CD4-positive, alpha-beta T cell (primary cell): ENCODE measurements at places on chromosomes 5 and 9. TPM values are rescaled to one million over a fixed set of nuclear protein-coding genes. Genes with fewer than 3 reads are reported as not detected.
A peak's percentile ranks its signal among the peaks of the same experiment; 100 is the strongest.

The MACIR gene
- 1.3 TPM for total RNA-seq

The PITX1 gene
- total RNA-seq: not detected

The CAMK2A gene
- total RNA-seq: 0.05 TPM

The RMI1 gene
- total RNA-seq: 1.2 TPM

DNA sequence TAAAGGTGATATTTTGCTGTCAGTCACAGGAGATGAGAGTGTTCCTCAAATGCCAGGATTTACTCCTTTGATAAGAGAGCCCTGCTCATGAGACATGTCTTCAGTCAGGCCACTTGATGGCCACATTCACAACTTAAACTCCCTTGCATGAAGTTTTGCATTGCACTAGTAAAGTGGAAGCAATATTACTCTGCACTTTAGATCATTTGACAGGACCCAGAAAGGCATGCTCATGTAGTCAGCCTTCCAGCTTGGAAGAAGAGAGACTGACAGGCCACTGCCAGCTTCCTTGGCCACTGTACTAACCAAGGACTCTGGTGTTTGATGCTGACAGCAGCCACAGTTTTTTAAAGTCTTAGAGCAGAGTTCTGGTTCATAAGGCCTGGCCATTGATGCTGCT lies 42.6 kb downstream of the NPR3 start:
- no peaks in the 10 kb centered on the region for H3K27me3 ChIP-seq
- H3K4me1 ChIP-seq: no peaks in the 10 kb centered on the region
- no peak overlapping the region for H3K4me3 ChIP-seq
- no peak for DNase-seq

DNA sequence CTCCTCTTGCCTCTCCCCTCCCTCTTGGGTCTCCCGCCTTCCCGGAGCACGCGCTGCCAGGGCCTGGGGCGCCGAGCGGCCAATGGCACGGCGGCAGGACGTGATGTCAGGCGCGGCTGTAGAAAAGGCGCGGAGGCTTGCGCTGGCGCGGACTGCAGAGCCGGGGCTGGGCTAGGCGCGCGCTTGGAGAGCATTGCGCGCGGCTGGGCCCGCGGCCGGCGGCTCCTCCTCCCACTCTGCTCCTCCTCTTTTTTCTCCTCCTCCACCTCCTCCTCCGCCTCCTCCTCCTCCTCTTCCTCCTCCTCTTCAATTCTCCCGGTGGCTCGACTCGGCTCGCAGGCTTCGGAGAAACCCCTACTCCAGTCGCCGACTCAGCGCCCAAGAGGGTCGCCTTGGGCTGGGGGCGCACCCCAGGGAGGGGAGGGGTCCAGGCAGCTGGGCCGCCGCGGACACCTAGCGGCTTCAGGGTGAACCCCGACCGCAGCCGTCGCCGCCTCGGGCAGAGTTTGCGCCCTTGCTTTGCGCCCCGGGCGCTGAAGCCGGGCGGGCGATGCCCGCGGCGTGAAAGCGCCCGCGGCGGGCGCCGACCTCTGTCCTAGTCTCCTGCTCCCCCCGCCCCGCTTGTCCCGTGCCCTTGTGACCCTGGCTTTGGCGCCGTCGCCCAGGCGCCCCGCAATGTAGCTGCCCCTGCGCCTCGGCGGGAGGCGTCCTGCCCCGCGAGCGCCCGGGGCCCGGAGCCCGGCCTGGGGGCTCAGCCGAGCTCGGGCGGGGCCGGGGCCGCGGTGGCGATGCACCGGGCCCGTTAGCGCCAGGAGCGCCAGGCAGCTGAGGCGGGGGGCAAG lies at the start of gene LHX2:
Gene LHX2 (plus strand): TSS at position 309 of the 842 bp plus-strand sequence. CDS start 581 bp downstream, outside the sequence.
- no peak within 1 kb of the TSS for H3K27ac ChIP-seq
- H3K27me3 ChIP-seq: peaks cover 75% of the 10 kb centered on the region
- peaks cover 46% of the 10 kb centered on the region for H3K4me1 ChIP-seq
- H3K4me3 ChIP-seq: no peak within 1 kb of the TSS
- H3K36me3 ChIP-seq: no peaks in the 10 kb centered on the region

GRCh38 chr9:130699047-130699446 lies 5.5 kb downstream of the EXOSC2 start:
- no peak for DNase-seq
- H3K4me3 ChIP-seq: no peak overlapping the region
- peaks cover 20% of the 10 kb centered on the region for H3K4me1 ChIP-seq
- H3K27ac ChIP-seq: no peak overlapping the region
- H3K36me3 ChIP-seq: peaks cover 78% of the 10 kb centered on the region

GRCh38 chr5:145178641-145179523 lies 656.3 kb downstream of the PRELID2 start:
- no peak overlapping the region for H3K4me3 ChIP-seq
- no peak for DNase-seq
- no peaks in the 10 kb centered on the region for H3K36me3 ChIP-seq
- H3K4me1 ChIP-seq: no peaks in the 10 kb centered on the region

- no peaks in the 10 kb centered on the region for H3K36me3 ChIP-seq
- no peak overlapping the region for H3K4me3 ChIP-seq
- no peak for DNase-seq
Measured at GRCh38 chr5:53326424-53327153, 153.8 kb upstream of the FST start.

DNA sequence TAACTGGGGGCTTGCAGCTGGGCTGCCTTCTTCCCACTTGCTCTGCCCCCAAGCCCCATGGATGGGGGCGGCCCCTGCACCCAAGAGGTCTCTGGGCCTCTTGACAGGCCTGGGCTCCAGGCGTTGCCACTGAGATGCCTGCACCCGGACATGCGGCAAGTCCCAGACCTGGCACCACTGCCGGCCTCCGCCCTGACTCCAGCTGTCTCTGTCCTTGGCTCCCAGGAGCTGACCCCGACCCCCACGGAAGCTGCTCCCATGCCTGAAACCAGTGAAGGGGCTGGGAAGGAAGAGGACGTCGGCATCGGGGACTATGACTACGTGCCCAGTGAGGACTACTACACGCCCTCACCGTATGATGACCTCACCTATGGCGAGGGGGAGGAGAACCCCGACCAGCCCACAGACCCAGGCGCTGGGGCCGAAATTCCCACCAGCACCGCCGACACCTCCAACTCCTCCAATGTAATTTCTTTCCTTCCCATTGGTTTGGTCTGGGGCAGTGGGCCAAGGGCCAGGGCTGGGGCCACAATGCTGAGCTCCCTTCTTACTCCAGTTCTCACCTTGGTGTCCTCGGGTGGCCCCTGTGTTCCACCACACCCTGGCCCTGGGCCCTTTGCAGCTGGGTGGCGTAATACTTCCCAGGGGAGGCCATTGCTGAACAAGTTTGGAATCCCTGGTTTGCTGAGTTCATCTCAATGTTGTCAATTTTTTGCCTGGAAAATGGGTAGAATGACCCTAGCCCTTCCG lies 88.6 kb downstream of the COL5A1 start:
- H3K4me1 ChIP-seq: no peaks in the 10 kb centered on the region
- no peak for DNase-seq
- H3K27ac ChIP-seq: no peak overlapping the region
- peaks cover 2% of the 10 kb centered on the region for H3K27me3 ChIP-seq
- no peak overlapping the region for H3K4me3 ChIP-seq

DNA sequence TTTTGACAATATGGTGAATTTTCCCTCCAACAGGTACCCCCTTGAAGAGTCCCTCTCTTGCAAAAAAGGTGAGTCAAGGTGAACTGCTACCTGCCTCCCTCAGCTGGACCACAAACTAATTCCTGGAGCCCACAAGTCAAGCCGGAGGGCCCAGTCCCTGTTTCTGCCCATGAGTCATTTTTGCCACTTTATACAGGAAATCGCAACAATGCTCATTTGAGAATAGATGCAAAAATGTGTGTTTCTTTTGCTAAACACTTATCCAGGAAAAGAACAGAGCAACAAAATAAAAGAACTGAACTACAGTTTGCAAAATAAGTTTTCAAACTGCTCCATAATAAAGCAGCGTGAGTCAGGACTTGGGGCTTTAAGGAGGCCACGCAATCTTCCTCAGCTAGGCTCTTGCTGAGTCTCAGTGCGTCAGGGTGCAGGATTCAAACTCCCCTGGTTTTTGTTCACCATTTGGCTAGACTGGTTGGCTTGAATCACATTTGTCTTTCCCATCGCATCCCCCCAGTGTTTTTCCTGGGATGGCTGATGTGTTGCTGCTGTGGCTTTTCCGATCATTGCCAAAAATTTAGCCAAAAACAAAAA lies 102.7 kb downstream of the GOLPH3 start:
- no peak overlapping the region for H3K27ac ChIP-seq
- no peak for DNase-seq
- no peaks in the 10 kb centered on the region for H3K36me3 ChIP-seq
- H3K4me1 ChIP-seq: no peaks in the 10 kb centered on the region
- H3K27me3 ChIP-seq: no peaks in the 10 kb centered on the region

DNA sequence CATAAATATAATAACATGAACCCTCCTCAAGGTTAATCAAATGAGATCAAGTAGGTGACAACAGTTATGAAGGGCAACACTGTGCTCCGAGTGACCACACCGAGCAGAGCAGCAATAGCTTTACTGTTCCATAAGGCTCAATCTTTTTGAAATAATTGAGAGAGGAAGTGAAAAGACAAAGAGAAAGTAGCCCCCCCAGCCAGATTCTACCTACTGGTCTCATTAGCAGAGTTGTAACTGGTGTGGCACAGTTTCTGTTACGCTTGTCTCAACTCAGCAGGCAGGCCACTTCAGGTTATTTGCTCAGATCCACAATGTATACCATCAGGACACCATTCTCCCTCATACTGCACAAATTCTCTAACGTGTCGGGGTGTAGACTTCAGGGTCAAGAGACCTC lies 14.0 kb downstream of the PRUNE2 start:
- H3K4me3 ChIP-seq: no peak overlapping the region
- no peaks in the 10 kb centered on the region for H3K36me3 ChIP-seq
- no peaks in the 10 kb centered on the region for H3K4me1 ChIP-seq
- H3K27ac ChIP-seq: no peak overlapping the region

DNA sequence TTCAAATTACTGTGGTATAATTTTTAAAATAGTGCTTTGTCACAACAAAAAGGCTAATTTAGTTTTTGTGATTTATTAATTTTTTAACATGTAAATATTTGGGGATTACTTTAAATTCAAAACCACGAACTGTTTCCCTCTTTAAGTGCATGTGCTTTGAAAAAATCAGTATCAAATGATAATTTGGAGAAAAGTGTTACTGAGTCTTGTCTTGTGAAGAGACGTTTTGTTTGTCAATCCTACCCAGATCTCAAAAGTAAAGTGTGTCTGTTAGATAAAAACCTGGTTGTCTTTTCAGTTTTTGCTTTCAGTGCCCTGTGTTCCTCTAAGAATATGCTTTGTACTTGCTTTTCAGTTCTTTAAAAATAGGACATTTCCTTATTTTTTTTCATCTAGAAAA lies 7.7 kb downstream of the ZSWIM6 start:
- DNase-seq: no peak
- H3K27ac ChIP-seq: no peak overlapping the region
- peaks cover 6% of the 10 kb centered on the region for H3K4me1 ChIP-seq
- no peaks in the 10 kb centered on the region for H3K27me3 ChIP-seq
- no peak overlapping the region for H3K4me3 ChIP-seq
- H3K36me3 ChIP-seq: no peaks in the 10 kb centered on the region

GRCh38 chr5:68898951-68899471 lies 194.8 kb upstream of the SLC30A5 start:
- H3K27ac ChIP-seq: no peak overlapping the region
- H3K4me3 ChIP-seq: no peak overlapping the region
- no peaks in the 10 kb centered on the region for H3K27me3 ChIP-seq
- peaks cover 3% of the 10 kb centered on the region for H3K4me1 ChIP-seq
- DNase-seq: no peak

DNA sequence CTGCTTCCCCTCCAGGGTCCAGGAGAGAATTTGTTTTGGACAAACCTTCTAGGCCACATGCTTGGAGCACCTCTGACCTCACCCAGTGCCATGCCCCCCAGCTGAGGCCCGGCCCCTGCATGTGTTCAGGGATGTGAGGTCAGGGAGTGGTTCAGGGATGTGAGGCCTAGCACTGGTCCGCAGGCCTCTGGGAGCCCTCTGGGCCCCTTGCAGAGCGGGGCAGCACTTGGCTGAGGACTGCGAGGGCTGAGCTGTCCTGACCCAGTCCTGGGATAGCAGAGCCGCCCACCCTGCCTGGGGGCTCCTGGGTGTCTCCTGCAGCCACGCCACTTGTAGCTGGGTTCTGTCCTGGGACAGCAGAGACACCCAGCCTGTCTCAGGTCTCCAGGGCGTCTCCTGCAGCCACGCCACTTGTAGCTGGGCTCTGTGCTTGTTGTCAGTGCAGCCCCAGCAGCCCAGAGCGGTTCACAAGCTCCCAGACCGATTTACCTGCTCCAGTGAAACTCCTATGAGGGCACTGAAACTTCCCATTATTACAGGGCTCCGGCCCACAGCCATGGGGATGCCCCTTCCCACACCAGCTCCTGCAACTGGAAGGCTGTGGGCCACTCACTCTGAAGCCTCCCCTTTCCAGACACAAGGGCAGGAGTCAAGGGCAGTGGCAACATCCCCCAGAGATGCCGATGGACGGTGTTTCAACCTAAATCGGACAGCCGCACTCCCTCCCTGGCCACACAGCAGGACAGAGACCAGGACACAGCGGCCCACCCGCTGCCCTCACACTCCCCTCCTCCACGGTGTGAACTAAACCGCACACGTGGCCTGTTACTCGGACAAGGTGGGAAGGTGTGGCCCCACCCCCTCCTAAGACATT lies 5.4 kb upstream of the CEP72 start:
- peaks cover 15% of the 10 kb centered on the region for H3K4me1 ChIP-seq
- no peak for DNase-seq
- H3K4me3 ChIP-seq: no peak overlapping the region

DNA sequence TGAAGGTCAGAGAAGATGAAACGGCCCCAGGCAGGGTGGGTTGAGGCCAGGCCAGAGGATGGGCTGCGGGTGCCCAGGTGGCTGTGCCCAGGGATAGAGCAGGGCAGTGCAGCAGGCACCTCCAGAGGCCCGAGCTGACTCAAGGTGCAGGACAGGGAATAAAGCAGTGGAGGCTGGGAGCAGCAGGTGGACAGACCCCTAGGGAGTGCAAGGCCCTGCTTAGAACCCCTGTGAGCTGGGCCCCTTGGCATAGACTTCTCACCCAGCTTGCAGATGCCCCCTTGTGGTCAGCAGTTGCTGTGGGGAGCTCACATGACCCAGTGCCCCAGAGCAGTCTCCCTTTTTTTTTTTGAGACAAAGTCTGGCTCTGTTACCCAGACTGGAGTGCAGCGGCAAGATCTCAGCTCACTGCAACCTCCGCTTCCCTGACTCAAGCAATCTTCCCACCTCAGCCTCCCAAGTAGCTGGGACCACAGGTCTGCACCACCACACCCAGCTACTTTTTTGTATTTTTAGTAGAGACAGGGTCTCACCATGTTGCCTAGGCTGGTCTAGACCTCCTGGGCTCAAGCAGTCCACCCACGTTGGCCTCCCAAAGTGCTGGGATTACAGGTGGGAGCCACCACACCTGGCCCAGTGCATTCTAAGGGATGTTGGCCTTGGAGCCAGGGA lies 118.8 kb downstream of the WNK2 start:
- H3K4me1 ChIP-seq: peaks cover 8% of the 10 kb centered on the region
- DNase-seq: peak; percentile 64
- H3K4me3 ChIP-seq: no peak overlapping the region
- no peaks in the 10 kb centered on the region for H3K27me3 ChIP-seq
- no peaks in the 10 kb centered on the region for H3K36me3 ChIP-seq
- no peak overlapping the region for H3K27ac ChIP-seq

DNA sequence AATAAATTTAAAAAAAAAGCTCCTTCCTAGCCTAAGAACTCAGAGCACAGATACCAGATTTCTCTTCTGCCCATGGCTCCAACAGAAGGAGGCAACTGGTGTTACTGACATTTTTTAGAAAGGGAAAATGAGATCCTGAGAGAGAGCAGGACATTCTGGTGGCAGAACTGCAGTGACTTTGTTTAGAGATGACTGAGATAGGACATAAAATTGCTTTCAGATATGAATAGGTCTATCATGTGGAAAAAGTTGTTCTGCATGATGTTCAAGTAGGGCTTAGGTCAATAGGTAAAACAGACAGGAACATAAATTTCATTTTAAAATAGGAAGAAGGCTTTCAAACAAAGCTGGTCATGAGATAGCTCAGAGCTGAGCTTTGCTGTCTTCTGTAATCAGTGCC lies 49.6 kb downstream of the NIPAL4 start:
- H3K36me3 ChIP-seq: peaks cover 78% of the 10 kb centered on the region
- H3K4me3 ChIP-seq: no peak overlapping the region
- no peak for DNase-seq
- H3K4me1 ChIP-seq: peaks cover 12% of the 10 kb centered on the region
- no peak overlapping the region for H3K27ac ChIP-seq
